ENCODE measurements at places on chromosomes 13 and 19.

DNA sequence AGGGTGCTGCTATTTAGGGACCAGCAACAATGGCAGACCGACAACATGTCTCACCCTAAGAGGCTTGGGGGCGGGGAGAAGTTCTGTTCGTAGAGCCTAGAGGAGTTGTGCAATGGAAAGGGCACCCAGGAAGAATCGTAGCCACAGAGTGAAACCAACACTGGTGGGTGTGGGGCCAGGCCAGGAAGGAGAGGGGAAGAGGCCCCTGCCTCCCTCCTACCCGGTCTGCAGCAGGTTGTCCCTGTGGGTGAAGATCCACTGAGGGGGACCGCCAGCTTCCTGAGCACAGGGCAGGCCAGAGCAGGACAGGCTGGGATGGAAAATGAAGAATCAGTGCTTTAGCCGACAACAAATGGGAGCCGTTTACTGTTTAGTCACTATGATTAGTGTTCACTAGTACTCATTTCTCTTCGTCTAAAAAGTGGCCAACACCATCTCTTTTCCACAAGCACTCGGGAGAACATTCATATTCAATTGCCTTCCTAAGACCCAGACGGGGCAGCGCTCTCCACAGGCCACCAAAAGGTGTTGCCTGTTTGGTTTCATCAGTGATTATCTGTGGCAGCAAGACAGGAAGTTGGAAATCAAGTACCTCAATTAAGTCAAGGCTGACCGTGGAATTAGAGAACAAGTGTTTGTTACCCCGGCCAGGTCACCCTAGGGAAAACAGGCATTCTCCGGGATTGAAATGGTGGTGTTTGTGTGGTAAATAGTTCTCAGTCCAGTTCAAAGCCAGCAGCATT lies 1.1 kb upstream of the ATP11A start:
- DNase-seq = peak; percentile 32

GRCh38 chr13:113851480-113851803 lies 12.4 kb downstream of the GAS6 start:
- no peak for DNase-seq

- peak; percentile 63 for DNase-seq
Measured at GRCh38 chr13:94479616-94480015, at the start of gene DCT. Gene DCT, minus strand, starts transcription at chr13:94479682. Its CDS starts 427 bp downstream, at chr13:94479255.

DNA sequence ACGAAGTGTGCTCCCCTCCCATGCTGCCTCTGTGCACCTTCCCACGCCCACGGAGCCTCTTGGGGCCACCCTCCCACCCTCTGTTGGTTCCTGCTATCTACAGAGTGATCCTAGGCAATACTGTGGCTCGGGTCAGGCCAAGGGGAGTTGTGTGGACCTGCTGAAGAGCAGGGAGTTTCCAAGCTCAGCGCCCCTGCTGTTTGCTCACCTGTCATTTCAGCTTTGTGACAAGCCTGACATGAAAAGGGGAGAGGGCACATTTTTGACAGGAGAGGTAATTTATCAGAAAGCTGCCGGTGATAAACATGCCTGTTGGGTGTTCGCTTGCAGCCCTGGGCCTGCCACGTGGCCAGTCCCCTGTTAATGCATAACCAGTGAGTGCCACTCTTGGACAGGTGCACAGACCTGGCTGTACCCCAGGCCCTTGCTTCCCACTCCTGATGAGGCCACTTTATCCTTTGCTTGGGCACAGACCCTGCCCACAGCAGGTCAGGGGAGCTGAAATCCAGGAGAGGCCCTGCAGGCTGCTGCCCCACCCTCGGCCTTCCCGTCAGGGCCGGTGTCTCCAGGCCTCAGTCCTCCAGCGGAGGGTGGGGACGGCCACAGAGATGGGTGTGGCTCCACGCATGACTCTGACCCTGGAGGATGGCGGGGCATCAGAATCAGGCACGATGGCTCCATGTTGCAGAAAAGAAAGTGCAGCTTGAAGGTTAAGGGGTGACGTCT lies 201.5 kb upstream of the GPR12 start:
- no peak for DNase-seq

DNA sequence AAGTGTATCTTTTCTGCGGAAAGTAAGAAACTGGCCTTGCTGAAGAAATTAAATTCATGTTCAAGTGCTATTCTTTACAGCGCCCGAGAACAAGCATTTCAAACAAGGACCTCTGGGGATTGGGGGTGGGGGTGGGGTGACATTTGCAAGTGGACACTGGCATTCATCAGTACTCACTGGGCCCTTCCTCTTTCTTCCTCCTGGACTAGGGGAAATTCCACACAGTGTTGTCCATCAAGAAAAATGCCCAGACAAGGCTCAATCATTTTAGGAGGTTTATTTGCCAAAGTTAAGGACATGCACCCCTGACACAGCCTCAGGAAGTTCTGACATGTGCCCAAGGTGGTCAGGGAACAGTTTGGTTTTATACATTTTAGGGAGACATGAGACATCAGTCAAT lies 22.9 kb upstream of the OR10H1 start:
- no peak for DNase-seq

GRCh38 chr19:49999371-50000010 lies 25.7 kb downstream of the VRK3 start:
- DNase-seq = no peak

DNA sequence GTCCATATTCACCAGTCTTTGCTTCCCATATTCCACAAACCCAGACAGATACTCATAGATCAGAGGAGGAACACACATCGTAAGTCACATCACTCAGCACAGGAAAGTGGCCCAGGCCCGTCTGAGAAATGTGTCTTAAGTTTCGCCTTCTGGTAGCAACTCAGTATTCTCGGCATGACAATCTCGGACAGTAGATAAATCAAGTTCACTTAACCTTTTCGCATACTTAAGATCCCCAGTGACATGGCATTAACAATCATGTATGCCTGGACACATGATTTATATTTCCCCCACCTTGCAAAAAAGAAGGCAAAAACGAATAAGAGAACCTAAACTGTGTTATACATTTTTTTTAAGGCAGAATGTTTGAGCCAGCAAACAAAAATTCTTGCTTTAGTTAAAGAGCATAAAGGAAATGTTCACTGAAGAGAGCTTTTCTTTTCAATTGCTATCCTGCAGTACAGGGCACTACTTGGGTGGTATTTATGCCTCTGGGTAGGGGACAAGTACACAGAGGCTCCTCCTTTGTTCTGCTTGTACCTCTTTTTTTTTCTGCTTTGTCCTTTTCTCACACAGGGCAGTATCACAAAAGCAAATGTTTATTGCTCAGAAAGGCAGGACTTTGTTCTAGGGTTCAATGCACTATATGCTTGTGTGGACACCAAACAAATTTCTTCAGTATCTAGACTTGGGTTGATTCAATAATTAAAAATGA lies 360.6 kb downstream of the TDRD3 start:
- peak; percentile 54 for DNase-seq

DNA sequence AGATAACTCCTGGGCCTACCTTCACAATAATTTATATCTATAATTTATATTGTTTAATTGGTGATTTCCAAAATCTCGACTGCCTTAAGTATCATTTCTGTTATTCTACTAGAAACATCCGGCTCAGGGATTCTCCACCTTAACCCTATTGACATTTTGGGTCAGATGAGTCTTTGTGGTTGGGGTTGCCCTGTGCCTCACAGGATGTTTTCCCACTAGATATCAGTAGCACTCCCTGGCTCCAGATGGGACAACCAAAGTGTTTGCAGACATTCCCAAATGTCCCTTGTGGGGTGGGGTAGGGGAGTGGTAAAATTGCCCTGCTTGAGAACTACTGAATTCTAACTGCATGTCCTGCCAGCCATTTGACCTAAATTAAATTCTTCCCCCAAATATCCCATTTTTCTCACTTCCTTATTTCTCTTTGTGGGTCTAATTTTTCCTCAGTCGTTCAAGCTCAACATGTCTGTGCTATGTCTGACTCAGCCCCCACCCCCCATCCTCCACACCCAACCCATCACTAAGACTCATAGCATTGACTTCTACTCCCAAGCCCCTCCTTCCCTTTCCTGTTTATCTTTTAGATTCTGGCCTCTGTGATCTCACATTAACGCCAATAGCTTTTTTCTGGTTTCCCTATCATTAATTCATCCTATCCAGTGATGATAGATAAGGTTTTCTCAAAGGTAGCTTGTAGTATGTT lies 545.1 kb downstream of the EFNB2 start:
- DNase-seq = no peak

DNA sequence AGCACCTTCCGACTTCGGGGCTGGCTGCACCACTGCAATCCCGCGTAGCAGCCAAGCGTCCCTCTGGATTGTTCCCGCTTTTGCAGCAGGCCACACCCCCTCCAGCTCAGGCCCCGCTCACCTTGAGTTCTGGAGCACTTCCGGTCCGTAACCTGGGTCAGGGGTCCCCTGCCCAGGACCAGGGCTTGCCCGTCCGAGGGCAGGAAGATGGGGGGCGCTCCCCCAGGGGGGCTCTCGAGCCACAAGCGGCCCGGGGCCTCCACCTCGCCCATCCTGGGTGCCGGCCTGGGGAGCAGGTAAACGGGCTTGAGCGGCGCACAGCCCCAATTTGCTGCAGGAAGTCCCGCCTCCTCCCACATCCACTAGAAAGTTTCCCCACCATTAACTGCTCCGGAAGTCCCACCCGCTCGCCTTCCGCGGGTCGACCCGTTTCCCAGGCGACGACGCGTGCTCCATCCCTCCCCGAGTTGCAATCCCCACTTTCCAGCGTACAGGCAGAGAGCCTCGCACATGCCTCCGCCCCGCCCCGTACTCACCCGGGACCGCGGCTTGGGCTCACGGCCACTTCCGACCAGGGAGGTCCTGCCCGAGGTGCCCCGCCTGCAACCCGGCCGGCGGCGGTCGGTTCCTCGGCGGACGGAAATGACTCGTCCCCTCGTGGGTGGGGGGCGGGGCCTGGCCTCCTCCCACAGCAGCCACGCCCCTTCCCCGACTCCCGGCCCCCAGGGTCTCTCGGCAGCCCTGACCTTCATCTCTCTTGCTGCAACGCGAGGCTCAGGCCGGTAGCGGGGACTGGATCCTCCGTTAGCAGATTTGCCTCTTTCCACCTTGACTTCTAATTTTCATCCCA lies at the start of gene PNKP:
Gene PNKP, minus strand, starts transcription at position 644 of the 850 bp plus-strand sequence. Its CDS starts 372 bp downstream, at position 272.
- peak; percentile 93 for DNase-seq

DNA sequence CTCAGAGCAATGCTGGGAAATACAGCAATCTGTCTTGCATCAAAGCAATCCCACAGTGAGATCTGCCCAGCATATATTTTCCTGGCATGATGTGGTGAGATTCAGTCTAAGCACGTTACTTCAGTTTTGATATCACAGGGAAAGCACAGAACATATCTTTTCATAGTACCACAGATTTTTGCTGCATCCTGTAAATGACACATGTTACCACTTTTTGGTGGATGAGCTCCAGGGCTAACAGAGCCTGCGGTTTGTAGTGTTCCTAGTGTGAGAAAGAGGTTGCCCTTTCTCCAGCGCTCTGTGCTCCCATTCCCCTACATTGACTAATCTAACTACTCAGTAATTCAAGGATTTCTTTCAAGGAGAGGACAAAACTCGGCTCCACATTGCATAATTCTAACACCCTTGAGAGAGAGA lies 409.0 kb downstream of the GPC6 start:
- DNase-seq = no peak

DNA sequence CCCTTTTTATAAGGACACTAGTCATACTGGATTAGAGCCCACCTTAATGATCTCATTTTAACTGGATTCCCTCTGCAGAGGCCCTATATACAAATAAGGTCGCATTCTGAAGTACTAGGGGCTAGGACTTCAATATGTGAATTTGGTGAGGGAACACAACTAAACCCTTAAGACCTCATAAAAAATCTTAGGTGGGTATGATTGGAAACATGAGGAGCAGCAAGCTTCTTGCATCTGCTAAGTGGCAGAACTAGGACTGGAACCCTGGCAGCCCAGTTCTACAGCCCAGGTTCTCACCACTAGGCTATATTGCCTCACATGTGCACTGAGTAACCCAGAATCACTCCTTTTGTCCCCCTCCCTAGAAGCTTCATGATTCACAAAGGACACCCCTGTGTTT lies 17.1 kb upstream of the GRWD1 start:
- DNase-seq = no peak

GRCh38 chr19:4847190-4847973 lies 15.9 kb upstream of the TICAM1 start:
- DNase-seq = no peak

GRCh38 chr13:52366291-52366690 lies 39.7 kb downstream of the THSD1 start:
- DNase-seq = no peak

DNA sequence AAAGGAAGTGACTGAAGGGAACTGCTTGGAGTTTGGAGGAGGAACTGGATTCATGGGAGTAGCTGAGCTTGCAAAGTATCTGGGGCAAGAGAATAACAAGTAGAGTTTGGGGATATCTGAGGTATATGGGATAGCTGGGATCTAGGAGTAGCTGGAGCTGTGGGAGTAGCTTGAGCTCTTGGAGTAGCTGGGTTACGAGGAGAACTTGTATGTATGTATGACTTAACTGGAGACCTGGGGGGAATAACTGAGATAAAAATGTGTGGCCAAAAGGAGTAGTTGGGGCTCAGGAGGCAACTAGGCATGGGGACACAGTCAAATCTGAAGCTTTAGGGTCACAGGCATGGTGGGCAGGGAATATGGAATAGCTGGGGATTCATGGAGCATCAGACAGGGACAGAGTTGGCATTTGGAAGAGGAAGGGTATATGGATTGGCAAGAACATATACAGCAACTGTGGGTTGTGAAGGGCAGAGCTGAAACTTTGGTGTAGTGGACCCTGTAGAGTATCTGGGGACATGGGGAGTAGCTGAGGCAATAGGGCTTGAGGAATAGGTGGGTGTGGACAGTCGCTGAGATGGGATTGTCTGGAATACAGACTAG lies 18.6 kb downstream of the ANKRD24 start:
- no peak for DNase-seq

DNA sequence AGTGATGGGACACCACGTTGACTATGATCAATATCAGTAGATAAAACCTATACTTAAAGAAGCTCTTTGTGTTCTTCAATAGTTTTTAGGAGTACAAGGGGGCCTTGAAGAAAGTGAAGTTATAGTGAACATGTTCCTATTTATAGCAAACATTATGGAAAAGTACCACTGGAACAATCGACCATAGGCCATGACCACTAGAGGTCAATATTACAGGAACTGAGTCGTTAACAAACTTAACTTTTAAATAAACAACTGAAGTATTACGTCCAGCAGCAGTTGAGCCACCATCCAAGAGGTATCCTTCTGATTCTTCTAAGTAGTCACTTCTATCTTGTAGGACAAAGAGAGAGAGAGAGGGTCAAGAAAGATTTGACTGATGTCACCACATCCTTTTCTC lies 391.0 kb upstream of the SLITRK5 start:
- no peak for DNase-seq

DNA sequence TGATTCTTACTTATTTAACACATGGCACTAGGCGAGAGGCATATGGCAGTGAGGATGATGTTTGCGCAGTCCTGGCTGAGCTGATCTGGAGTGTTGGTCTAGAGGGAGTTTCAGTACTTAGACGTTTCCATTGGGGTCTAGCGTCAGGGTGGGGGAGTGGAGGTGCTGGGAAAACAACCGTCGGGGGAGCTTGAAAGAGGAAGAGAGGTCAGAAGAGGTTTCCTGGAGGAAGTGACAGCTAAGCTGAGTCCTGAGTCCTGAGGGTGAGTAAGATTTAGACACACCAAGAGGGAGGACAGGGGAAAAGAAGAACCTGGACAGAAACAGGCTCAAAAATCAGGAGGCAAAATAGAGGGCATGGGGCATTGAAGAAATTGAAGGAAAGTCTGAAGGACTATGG lies 81.4 kb downstream of the ALOX5AP start:
- DNase-seq = no peak
